ENCODE measurements at places on chromosomes 12 and 14. TPM values are rescaled to one million over a fixed set of nuclear protein-coding genes. Genes with fewer than 3 reads are reported as not detected.

- DNase-seq = peak; percentile 83
Measured at GRCh38 chr12:123267991-123268843, 3.4 kb downstream of the CDK2AP1 start.

GRCh38 chr12:124388679-124389137, 93.8 kb downstream of the RFLNA start:
- peak; percentile 89 for DNase-seq

GRCh38 chr12:97941686-97942354, 479.2 kb downstream of the RMST start:
- DNase-seq = no peak

DNA sequence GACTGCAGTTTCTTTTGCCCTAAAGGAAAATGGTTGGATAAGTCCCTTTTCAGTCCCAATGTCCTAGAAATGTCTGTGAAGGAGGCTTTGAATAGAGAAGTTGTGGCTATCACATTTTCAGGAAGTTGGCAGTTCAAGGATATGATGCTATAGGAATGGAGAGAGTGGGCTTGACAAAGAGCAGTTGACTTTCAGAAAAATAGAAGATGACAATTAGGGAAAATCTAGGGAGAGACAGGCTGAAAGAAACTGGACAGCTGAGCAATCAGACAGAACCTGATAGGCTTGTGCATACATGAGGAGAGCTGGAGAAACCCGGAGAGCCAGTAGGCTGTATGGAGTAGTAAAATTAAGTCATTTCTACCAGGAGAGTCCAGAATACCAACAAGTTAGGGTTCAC, 50.5 kb downstream of the LMNTD1 start:
- no peak for DNase-seq

- no peak for DNase-seq
Measured at GRCh38 chr12:21428241-21428640, 9.2 kb upstream of the PYROXD1 start.

DNA sequence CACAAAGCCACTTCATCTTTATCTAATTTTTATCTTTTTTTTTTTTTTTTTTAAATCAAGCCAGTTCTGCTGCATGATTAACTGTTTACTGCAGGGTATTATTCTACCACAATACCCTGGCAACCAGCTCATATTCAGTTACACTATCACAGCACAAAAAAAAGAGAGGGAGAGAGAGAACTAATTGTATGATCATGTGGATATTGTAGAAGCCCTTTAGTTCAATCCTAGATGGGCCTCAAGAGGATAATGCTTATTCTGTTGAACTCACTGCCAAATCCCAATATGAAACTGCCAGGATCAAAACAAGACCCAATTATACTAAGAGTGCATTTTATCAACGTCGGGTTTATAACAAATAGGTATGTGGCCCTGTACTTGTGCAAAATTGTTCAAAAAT, 51.5 kb downstream of the MED13L start:
- no peak for DNase-seq

- no peak for DNase-seq
Measured at GRCh38 chr14:31201111-31201510, 6.5 kb downstream of the HECTD1 start.

- peak; percentile 50 for DNase-seq
Measured at GRCh38 chr14:99725774-99726537, 41.9 kb downstream of the CYP46A1 start.

GRCh38 chr12:89892436-89892835, 183.8 kb upstream of the ATP2B1 start:
- DNase-seq = no peak

GRCh38 chr12:46259071-46259470, 9.8 kb downstream of the SLC38A1 start:
- no peak for DNase-seq

DNA sequence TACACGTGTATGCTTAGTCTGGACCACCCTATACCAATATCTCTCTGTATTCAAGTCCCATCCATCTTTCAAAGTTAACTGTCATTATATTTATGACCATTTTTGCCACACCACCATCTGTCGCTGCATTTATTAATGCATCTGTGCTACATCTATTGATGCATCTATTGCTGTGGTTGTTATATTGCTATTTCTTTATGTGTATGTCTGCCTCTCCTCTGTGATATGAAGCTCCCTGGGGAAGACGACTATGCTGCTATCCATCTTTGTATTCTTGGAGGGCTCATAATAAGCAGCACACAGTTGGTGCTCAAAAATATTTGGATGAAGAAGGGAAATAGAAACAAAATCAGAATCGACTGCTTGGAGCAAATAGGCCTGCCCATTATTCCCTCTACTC, 357.6 kb downstream of the RPS29 start:
- no peak for DNase-seq

GRCh38 chr12:124397807-124398577, 103.1 kb downstream of the RFLNA start:
- DNase-seq = no peak

DNA sequence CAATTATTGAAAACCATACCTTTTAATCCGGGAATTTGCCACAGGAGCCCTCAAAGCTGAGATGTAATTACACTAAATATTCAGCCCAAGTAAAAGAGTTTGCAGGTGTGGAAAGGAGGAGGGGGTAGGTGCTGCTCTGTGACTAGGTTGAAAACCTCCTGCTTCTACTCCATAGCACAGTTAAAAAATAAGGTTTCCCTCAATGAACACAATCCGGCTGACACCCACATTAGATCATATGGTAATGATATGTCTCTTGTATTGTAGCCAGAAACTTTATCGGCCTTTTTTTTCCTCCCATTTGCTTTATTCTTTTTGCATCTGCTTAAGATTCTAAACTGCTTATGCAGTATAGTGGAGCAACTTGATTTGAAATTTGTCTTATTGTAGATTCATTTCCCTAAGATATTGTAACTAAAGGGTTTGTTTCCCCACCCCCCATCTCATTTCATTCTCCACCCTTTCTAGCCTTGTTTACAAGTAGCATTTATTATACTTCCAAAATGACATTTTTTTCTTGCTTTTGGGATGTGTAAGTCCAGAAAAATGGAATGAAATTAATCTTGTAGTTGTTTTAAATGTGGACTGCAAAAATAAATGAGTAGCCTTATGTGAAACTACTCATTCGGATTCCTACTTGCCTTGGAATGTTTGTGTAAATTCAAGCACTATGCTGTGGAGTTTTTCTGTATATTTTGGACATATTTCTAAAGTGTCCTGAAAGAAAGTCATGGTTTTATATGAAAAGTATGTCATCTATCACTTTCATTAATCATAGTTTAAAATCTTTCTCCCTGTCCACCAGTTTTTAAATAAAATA, at the start of gene DCN:
TSS of gene DCN (minus strand) at position 182 of the 820 bp plus-strand sequence. CDS start 4,265 bp downstream, outside the sequence.
- DNase-seq = no peak

GRCh38 chr12:50562520-50563433, 58.0 kb downstream of the DIP2B start:
- no peak for DNase-seq

GRCh38 chr12:31504625-31505222, 86.2 kb downstream of the DENND5B start:
- DNase-seq = no peak

GRCh38 chr14:53748691-53749090, 207.9 kb downstream of the BMP4 start:
- no peak for DNase-seq

- DNase-seq = no peak
Measured at GRCh38 chr14:105484069-105484996, 2.4 kb upstream of the CRIP1 start.

GRCh38 chr14:30362369-30363218, 196.4 kb upstream of the G2E3 start:
- DNase-seq = no peak

DNA sequence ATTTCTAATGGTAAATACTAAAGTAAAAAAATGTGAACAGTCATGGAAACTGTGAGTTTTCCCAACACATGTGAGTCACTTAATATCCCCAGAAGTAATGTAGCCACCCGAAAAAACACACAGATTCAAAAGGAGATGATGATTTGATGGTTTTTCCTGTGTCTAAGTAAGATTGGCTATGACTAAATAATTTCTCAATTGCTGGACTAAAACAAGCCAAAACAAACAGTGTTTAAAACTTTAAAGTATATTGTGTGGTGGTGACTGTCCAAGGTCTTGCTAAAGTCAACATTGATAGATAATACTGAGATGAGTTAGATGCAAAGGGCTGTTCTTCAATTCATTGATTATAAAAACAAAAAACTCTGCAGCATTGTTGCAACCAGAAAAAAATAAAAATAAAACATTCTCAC, 89.6 kb upstream of the SOX5 start:
- no peak for DNase-seq

GRCh38 chr14:89399157-89399556, 17.9 kb downstream of the FOXN3 start:
- no peak for DNase-seq

DNA sequence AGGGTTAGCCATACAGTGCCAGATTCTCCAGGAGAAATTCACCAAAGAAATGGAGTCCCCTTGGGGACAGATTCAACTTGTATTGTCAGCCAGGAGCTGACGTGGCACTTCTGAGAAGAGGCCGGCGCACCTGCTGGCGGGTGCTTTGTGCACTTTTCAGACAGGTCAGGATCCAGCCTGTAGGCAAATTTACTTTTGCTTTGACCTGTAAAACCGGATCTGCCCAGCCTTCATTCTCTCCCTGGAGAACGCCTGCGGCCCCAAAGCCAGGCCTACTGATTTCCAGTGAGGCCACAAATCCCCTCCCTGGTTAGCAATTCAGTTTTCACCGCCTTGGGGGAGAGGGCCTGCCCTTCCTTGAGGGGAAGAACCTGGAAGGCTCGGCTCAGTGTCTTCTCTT, 17.4 kb downstream of the P2RX4 start:
- DNase-seq = peak; percentile 77

DNA sequence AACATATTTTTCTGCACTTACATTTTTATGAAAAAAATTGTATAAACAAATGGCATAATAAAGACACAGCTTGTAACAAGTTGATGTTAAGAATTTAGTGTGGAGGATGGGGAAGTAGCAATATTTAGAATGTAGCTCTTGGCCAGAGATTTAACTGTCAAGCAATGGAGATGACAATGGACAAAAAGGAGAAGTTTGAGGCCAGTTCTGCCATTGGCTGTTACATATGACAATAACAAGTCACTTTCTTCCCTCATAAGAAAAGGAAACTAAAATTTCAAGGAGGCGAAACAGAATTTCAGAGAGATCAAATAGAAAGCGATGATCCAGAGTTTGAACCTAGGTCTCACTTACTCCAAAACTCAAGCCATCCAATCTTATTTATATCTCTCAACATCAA, 122.8 kb upstream of the CCDC175 start:
- DNase-seq = no peak

- DNase-seq = peak; percentile 91
Measured at GRCh38 chr12:6554168-6555017, 1.4 kb downstream of the IFFO1 start.

GRCh38 chr12:10362325-10362724, 27.5 kb downstream of the KLRK1 start:
- no peak for DNase-seq

GRCh38 chr12:121017966-121018491, 1.7 kb upstream of the C12orf43 start:
- no peak for DNase-seq

GRCh38 chr14:89451229-89451628, 34.2 kb upstream of the FOXN3 start:
- DNase-seq = no peak

DNA sequence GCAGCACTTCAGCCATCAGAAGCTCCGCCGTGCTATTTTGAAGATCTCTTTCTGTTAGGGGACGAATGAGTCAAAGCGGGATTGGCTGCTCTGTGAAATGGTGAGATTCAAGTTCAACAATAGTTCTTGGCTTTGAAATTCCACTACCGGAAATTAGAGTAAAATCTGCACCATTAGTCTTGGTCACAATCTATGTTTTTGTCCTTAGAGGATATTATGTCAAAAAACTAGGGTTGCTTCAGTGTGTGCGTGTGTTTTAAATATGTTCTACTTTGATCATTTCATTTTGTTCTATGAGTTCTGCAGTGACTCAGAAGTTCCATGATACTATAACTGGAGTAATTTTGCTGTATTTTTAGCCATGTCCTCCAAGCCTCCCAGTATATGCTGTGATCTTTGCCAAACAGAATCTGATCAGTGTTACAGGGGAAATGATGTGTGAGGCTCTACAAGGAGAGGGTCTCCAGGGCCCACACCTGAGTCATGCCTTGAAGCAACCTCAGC, 22.6 kb downstream of the GPHB5 start:
- DNase-seq = no peak

GRCh38 chr12:113990250-113991223, 24.4 kb upstream of the RBM19 start:
- DNase-seq = no peak

DNA sequence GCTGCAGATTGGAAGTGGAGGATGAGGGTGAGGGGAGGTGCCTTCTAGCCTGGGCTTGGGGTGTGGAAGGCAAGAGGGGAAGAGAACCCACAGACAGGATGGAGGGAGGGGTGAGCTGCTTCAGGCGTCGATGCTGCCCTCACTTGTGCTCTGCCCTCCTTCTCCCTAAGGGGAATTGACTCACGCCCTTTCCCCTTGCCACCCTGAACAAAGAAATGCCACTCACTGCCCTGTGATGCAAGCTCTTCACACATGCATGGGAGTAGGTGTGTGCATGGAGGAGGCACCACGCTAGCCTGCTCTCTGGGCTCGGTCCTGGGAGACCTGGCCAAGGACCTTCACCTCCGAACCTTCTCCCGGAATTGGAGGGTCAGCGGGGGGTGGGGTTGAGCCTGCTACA, 35.7 kb upstream of the PRMT8 start:
- DNase-seq = no peak

- DNase-seq = no peak
Measured at GRCh38 chr12:56248711-56249110, 9.5 kb downstream of the ANKRD52 start.

The PLD4 gene
- total RNA-seq = 11.0 TPM

The PGF gene
- 2.2 TPM for total RNA-seq

The SERPINA10 gene
- not detected for total RNA-seq

The NUMB gene
- 86.8 TPM for total RNA-seq

The PPP1R36 gene
- not detected for total RNA-seq

The PPFIBP1 gene
- total RNA-seq = 113 TPM

The FOXG1 gene
- not detected for total RNA-seq

The OR4E2 gene
- total RNA-seq = not detected

The RDH16 gene
- total RNA-seq = 3.7 TPM

All from spleen (tissue), 13 donors.